ENCODE measurements at places on chromosomes 6 and 20. TPM values are rescaled to one million over a fixed set of nuclear protein-coding genes. Genes with fewer than 3 reads are reported as not detected.

Gene CBLN4
- total RNA-seq = not detected

Gene HLA-G
- not detected for total RNA-seq

GRCh38 chr6:71886184-71887005 is at the start of gene RIMS1:
TSS of gene RIMS1 (plus strand) at chr6:71886550. CDS start at chr6:71887024, 474 bp downstream.
- DNase-seq = no peak
- H3K36me3 ChIP-seq = peaks cover 2% of the 10 kb centered on the region
- H3K27ac ChIP-seq = no peak within 1 kb of the TSS
- peak within 1 kb of the TSS; percentile 66 for H3K4me3 ChIP-seq
- peaks cover 6% of the 10 kb centered on the region for H3K4me1 ChIP-seq

DNA sequence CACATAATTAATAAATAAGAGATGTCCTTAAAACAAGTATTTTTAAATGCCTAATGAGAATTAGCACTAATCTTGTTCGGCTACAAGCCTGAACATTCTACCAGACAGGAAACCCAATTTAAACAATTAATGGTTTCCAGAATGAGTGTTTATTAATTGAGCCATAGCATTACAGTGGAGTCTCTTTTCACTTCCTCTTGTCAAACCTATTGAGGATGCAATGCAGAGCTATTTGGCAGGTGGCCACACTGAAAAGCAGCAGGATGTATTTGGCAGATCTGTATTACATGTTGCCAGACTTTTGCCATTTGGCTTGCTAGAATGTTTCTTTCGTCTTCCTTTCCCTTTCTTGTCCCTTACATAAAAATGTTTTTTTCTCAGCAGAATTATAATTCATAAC is 475.2 kb upstream of the MARCKS start:
- DNase-seq = no peak
- peaks cover 42% of the 10 kb centered on the region for H3K4me1 ChIP-seq
- no peaks in the 10 kb centered on the region for H3K27me3 ChIP-seq
- no peak overlapping the region for H3K27ac ChIP-seq

GRCh38 chr20:17680836-17681725 is 961 bp downstream of the RRBP1 start:
- H3K4me3 ChIP-seq = peak overlapping the region; percentile 73
- peaks cover 51% of the 10 kb centered on the region for H3K4me1 ChIP-seq
- H3K27me3 ChIP-seq = peaks cover 11% of the 10 kb centered on the region
- DNase-seq = no peak
- H3K27ac ChIP-seq = peak overlapping the region; percentile 78
